ENCODE measurements at places on chromosomes 16 and 17.

DNA sequence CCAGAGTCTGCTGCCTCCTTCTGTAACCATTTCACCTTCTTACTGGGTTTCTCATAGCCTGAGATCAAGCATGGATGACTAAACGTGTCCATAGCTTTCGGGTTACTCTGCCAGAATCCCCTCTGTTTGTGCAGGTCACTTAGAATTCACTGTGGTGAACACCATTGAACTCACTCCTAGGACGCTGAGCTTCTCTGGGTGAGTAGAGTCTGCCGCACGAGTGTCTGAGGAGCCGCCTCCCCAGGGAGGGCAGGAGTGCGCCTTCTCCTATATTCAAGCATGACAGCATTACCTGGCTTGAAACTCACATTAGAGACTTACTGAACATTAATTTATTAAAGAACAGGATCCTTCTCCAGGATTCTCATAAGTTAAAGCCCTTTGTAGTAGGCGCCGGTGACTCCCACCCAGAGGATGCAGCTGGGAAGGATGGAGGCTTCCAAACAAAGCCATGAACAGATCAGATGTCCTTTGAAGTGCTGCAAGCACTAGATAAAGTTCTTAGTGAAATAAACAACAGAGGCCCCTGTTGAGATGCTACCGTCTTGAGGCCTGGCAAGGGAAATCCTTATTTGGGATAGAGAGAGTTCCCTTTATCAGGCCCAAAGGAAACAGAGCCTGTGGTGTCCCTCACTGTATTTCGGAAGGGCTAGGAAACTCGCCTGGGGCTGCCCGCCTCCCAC, 144.6 kb upstream of the PLCG2 start:
- DNase-seq = no peak

DNA sequence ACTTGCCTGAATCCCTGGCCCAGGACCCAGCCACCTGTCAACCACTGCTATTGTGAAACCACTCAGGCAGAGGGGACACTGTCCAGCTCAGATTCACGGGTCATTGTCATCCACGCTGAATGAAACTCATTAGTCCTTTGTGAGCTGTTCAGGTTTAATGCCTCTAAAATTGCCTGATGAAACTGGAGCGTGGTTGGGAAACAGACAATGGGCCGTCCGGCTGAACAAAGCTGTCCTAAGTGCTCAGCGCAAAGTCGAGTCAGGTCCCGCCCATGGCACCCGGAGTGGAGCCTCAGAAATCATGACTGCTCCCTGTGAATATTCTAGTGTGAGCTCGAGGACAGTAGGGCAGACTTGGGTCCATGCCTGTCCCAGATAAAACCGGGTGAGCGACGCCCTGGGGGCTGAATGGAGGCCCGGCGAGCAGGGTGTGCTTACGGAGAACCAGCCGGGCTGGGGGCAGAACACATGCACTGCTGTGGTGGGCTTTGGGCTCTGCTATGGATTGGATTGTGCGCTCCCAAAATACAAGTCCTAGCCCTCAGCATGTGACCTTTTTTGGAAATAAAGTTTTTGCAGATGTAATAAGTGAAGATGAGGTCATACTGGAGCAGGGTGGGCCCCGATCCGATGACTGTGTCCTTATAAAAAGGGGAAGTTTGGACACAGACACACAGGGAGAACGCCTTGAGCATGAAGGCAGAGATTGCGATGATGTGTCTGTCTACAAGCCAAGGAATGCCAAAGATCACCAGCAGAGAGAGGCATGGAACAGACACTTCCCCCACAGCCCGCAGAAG, 12.9 kb upstream of the CMIP start:
- no peak for DNase-seq

DNA sequence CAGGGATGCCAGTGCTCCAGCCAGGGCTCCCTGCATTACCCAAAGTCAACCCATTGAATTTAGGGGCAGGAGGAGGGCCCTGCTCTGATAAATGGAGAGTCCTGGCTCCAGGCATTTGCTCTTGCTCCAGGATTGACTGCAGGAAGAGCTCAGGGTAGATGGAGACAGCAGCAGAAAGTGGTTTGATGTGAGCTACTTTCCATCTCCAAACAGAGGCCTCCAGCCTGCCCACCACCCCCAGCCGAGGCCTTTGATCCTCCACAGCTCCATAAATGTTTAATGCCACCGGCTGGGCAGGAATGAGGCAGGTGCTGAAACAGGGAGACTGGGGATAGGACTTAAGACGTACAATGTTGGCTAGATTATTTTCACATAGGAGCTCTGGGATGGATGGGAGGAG, 4.3 kb upstream of the SEZ6 start:
- DNase-seq = no peak

GRCh38 chr16:67517661-67518423, 10.8 kb upstream of the RIPOR1 start:
- no peak for DNase-seq

DNA sequence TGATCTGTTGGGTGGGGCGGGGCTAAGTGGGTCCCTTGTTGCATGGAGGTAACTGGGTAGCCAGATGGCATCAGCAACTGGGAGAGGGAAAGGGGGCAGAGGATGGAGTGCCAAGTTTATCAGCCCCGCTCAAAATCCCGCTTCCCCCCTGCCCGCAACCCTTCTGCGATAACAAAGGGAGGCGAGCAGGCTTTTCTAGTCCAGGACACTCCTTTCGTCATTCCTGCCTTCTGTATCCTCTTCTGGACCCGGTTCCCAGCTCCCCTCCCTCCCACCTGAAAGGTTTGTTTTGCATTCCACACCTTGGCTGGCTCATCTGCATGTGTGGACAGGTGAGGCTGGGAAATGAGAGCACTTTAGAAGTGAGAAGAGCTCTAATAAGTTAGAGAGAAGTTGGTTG, 53.3 kb downstream of the HLF start:
- DNase-seq = no peak

- no peak for DNase-seq
Observed at GRCh38 chr17:44558710-44559633, 1.7 kb downstream of the FZD2 start.

- DNase-seq = no peak
Observed at GRCh38 chr17:61986898-61987297, 59.1 kb upstream of the INTS2 start.
